NCI-H2081 treated with DMSO at 0.1 percent for 48 hours (cell line): ENCODE measurements at places on chromosomes 13 and 19.

DNA sequence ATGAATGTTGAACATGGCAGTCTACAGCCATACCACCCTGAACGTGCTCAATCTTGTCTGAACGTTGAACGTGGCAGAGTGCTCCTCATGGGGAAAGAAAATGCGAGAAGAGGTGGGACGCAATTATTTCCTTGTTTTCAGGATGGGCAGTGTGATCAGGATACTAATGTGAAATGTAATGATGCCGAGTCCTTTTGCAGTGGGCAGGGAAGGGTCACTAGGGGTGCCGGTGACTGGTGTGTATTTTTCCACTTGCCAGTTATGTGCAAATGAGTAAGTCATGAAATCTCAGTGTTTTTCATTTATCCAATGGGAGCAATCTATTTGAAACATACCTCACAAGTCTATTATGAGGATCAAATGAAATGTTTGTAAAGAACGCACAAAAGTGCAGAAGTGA, 84.8 kb downstream of the LNX2 start:
- no peak for DNase-seq

GRCh38 chr19:1162404-1163282, 11.4 kb downstream of the SBNO2 start:
- no peak for DNase-seq

DNA sequence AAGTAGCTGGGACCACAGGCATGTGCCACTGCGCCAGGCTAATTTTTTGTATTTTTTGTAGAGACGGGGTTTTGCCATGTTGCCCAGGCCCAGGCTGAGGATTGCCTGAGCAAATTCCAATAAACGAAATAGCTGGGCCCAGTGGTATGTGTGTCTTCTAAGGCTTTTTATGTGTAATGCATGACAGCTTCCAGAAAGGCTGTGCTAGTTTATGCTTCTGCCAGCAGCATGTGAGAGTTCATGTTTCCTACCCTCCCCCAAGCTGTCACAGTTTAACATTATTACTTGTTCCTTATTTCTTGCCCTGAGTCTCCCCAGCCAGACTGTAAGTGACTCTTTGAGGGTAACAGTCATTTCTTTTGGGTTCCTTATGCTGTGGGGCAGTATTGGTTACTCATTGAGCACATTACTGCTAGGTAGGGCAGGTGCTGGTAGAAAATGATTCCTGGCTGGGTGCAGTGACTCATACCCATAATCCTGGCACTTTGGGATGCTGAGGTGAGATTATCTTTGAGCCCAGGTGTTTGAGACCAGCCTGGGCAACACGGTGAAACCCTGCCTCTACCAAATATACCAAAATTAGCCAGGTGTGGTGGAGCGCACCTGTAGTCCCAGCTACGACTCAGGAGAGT, 13.6 kb downstream of the GPATCH1 start:
- no peak for DNase-seq

DNA sequence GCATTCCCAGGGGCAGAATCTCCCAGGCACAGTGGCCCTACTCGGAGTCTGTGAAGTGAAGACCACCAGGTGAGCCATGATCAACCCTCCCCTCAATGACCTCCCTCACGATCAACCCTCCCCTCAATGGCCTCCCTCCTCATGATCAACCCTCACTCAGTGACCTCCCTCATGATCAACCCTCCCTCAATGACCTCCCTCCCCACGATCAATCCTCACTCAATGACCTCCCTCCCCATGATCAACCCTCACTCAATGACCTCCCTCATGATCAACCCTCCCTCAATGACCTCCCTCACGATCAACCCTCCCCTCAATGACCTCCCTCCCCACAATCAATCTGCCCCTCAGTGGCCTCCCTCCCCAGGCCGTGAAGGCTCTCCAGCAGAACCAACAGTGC, 32.1 kb downstream of the SBNO2 start:
- no peak for DNase-seq

GRCh38 chr19:5184930-5185329, 155.7 kb downstream of the PTPRS start:
- no peak for DNase-seq
